ENCODE measurements at places on chromosomes 12 and 14.

DNA sequence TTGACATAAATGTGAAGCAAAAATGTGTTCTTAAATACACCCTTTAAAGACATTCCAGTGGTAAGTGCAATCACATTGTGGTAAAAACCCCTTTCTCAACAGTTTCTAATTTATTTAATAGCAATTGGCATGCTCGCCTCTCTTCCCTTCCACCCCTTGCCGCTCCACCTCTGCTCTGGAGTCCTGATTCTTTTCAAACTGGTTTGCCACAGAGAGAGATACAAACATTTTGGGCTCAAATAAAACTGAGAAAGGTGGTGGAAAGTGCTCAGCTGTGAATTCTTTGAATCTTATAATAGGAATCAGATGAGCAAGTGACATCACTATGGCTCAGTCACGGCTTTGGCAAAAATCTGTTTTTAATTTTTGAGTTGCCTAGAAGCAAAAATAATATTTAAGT, 993.9 kb downstream of the GALC start:
- DNase-seq: no peak

DNA sequence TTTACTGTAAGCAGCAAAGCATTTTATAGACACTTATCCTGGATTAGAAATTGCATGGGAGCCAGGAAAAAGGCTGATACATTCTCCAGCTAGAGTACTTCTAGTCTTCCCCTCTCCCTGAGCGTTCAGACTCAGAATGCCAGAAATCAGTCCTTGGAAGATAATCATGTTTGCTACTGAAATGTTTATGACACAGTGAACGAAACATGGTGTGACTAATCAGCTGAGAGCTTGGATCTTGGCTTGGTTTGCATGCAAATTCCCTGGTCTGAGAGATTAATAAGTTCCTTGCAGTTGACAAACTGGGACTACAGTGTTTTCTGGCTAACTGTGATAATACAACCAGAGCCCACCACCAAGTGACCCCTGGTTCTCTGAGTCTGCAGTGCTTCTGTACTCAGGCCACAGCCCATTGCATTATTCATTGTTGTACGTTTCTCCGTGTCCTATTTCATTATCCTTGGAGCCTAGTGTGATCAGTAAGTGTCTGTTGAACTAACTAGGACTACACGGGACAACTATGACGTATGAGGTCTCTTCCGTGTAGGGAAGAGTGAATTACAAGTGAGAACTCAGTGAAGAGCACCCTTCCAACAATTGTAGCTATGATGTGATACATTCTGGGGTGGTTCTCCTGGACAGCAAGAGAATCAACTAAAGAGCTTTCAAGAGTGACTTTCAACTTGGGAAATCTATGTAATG, 34.6 kb upstream of the EVL start:
- DNase-seq: no peak

DNA sequence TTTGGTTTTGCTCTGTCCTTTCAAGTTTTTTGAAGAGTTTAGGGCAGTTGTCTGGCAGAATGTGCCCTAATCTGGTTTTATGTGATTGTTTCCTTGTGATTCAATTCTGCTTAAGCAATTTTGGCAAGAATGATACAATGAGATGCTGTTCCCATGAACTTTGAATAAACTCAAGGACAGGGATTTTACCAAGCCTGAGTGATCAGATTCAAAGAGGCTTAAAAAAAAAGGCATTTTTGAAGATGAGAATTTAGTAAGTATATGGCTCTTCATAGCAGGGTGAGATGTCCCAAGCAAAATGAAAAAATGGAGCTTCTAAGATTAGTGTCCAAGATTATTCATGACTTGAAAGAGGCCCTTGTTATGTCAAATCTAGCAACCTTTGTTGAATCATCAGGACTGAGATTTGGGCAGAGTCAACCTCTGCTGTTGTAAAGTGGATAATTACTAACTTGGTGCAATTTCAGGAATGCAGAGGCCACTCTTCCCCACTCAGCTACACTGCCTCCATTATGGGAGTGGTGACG, 180.6 kb upstream of the NUDT4 start:
- no peak for DNase-seq

DNA sequence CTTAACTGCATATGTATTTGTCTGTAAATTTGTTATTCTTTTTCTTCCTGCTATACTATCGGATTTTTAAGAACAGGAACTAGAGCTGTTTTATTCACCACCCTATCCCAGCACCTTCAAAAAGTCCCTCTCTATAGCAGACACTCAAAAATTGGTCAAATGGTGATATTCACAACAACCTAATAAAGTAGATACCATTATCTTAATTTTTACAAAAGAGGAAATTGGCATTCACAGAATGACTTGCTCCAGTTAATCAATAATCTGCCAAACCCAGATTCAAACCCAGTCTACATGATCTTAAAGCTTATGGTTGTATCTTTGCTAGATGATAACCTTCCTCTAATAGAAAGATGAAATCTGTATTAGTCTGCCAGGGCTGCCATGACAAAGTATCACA, 426.6 kb downstream of the EGLN3 start:
- no peak for DNase-seq

DNA sequence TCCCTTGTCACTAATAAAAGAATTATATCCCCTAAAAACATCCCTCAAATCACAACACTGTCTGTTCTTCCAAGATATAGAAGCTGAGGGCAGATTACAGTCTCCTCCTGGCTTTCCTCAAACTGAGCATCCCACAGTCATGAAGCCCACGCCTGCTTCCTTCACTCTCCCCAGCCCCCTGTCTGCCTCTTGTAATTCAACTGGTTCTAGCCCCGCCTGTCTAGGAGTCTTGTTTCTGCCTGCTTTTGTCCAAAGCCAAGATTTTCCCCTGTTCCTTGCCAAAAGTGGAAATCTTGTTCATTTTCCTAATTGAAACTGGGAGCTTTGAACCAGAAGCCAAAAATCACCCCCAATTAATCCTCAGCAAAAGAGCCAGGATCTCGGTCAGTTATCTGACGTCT, 35.9 kb upstream of the PWP1 start:
- no peak for DNase-seq

DNA sequence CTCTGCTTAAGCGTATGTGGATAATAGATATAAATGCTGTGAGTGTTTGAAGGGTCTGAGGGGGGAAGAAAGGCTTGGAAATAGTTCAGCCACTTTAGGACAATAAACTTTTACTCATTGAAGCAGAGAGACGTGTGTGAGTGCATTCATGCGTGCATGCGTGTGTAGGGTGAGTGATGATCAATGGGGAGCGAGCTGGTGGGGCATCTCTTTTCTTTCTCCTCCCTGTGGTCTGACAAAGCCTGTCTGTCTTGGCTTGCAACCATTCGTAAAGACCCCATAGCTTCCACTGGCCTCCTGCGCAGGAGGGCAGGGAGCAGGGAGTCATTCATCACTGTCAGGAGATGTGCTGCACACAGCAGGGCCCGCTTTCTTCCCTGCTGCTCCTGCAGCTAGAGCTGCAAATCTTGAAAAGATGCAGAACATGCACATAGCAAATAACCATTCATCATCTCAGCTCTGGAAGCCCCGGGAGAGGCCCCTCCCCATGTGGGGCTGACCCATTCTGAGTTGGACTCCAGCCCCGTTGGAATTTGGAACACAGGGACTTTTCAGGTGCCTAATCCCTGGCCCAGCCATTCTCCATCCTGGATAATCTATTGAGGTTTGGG, 223.2 kb downstream of the PPM1H start:
- DNase-seq: no peak

All from activated gamma-delta T cell treated with Interleukin-2 at 50 U/mL for 16 hours (primary cell).